ENCODE measurements at places on chromosomes 7 and 10.

GRCh38 chr10:102714621-102715455 is at the start of gene SFXN2:
TSS of gene SFXN2 (plus strand) at chr10:102714636. CDS start at chr10:102726637, 12,001 bp downstream.
- no peak for DNase-seq

GRCh38 chr10:119449760-119450461 is 92.6 kb downstream of the RGS10 start:
- no peak for DNase-seq

DNA sequence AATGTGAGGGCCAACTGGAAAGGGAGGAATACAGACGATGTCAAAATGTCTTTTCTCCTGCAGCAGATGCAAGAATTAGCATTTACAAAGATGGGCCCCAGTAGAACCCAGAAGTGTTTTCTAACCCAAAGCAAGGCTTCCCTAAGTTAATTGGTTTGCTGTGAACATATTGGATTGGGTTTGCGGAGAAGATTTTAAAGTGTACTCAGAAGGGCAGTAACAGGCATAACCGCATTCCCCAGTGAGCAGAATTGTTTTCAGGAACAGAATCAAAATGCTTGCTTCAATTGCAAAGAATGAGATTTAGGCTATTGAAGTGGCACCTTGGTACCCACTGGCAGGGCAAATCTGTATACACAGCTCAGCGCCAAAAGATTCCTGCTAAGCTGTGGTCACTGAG is 78.0 kb downstream of the NRP1 start:
- DNase-seq: no peak

GRCh38 chr7:50857804-50858489 is 75.3 kb upstream of the GRB10 start:
- no peak for DNase-seq

GRCh38 chr7:129575699-129576098 is 35.8 kb upstream of the NRF1 start:
- no peak for DNase-seq

DNA sequence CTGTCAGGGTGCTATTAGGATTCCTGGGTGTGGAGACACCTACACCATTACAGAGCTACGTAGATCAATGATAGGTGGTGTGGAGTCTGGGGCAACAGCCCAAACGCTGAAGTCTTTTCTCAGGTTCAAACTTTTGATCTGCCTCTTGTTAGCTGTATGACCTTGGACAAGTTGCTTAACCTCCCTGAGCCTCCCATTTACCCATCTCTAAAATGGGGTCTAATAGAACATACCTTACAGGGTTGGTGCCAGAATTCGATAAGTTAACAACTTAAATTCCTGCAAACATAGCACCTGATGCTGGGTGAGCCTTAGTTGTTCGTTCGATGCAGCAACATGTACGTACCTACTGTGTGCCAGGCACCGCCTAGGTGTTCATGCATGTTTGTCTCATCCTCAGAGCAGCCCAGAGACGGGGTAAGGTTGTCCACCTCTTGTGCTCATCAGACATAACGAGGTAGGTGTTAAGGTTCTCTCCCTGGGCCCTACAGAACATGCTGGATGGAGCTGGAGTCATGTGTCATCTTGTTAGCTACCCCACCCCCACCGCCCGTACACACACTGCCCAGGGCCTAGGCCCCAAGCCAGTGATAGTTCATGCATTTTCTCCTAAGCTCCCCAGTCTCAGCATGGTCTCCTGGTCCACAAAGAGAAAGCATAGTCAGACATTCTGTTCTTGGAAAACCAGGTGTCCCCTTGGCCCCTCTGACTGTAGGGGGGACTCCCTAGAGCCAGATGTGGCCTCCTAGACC is 41.0 kb upstream of the SLC29A3 start:
- no peak for DNase-seq

GRCh38 chr10:14779001-14779651 is 4.4 kb upstream of the FAM107B start:
- no peak for DNase-seq

DNA sequence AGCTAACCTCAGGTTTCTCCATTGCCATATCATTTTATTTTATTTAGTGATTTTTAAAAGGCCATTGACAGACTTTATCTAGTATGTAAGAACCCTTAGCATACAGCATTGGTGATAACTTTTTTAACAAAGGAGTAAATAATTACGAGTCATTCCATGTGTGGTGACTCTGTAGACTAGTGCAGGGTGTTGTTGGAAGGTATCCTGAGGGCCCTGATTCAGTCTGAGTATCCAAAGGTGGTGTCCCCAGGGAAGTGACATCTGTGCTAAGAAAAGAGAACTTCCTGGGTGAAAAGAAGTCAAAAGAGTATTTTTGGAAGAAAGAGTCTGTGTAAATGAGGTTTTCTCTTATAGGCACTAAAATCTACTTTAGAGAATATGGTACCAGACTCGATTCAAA is 308.4 kb downstream of the C7orf25 start:
- DNase-seq: no peak

DNA sequence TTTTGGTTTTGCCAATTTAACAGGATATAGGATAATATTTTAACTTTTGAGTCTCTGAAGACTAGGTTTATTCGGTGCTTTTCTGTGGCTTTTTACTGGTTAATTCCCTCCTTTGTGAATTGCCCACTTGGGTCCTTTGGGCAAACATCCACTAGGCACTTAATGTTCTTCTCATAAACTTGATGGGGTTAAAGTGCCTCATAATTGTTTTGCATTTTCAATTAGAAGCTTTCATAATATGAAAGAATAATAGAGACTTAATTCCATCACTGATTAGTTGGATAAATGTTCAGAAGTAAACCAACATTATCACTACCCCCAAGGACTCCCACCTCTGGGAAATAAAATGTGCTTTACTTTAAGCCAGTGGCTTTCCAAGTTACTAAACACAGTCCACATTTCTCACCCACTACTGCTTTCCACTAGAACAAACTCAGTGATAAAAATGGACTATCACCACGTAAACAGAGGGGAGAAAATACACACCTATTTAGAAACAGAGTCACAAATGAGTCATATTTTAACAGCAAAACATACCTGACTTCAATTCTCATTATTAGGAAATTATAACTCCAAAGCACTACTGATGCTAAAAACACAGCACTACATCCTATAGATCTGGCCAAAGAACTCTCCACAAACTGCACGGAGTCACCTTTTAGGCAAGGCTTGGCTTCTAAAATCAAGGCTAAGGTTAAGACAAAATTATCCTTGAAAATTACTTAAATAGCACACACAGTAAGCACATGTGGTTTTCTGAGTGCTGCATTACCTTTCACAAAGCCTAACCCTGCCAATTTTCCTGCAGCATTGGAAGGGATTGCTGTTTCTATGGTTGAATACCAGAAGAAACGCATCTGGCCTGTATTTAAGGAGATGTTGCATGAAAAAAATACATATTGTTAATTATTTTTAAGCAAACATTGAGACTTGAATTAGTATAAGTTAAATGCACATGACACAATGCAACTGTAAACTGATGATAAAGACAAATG is 41.2 kb downstream of the PARD3 start:
- DNase-seq: no peak

GRCh38 chr10:14570800-14571199 is 203.9 kb downstream of the FAM107B start:
- no peak for DNase-seq

DNA sequence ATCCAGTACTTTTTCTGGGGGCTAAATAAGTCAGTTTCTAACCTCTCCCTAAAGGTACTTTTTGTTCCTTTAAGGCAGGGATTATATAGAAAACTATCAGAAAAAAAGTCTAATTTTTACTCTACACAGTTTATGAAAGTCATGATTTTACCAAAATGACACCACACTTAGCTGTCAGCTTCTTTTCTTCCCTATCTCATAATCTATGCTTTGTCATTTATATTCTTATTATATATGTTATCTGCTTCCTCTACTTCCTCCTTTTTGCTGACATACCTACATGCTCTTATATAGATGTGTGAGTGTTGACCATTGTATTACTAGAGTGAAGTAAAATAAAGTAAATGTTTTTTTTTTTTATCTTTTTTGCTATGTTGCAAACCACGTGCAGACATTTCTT is 203.9 kb upstream of the CHRM2 start:
- no peak for DNase-seq

GRCh38 chr7:72503644-72504043 is 91.5 kb upstream of the CALN1 start:
- DNase-seq: no peak

- no peak for DNase-seq
Measured at GRCh38 chr10:125009661-125010161, 67.8 kb downstream of the ZRANB1 start.

DNA sequence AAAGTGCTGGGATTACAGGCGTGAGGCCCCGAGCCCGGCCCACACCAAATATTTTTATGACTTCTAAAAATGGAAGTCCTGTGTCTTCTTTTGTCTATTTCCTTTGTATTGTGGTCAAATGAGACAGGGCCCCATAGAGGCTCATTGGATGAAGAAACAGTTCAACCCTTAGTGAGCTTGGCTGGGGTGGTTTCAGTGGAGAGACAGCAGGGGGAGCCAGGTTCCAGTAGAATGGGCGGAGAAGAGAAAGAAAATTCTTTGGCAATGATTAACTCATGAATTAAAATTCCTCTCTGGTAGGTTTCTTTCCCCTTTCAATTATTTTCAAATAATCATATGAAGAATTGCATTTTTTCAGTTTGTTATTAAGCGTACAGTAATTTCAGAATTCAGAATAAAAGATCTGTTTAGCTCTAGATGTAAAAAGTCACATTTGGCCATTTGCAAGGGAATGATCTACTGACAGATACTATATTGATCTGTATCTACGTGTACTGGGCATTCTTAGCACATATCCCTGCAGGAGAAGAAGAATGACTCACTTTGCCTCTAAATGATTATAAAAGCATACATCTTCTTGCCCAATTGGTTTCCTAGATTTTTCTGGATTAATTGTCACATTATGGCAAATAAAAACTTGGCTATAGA is 43.2 kb downstream of the PNLIPRP3 start:
- no peak for DNase-seq

DNA sequence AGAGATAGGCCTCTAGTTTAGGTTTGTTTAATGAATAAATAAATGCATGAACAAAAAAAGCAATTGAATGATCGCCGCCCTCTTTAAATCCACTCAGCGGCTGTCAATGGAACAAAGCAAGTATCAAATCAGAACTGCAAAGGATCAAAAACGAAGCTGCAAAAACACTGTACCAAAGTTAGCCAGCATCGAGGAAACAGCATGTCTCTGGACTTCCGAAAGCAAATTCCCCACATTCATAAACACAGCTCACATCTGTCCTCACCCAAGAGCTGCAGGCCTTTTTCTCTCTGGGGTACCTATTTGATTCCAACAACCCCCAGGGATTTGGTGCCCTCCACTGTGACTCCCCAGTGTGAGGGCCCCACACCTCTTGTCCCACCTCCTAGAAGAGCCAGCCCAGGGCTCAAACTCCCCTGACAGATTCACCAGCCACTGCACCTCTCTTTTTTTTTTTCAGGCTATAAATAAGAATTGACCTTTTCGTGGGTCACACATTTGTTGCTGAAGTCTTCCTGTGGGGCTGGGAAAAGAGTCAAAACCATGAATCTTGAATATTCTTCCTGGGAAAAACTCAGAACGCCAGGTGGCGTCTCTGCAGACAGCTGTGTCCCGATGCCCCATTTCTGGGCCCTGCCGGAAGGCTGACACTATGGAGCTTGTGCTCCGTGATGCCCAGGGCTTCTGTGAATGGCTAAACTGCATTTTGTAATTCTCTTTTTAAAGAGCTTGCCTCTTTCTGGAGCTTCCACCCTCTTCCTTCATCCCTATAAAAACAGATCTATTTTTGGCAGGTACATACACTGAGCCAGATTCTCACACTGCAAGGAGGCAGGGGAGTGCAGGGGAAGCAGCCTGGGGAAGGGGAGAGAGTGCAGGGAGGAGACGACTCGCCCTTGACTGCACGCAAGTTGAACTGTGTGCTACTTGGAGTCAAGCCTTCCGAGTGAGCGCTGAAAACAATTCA is 51.7 kb downstream of the HSPA12A start:
- DNase-seq: no peak

DNA sequence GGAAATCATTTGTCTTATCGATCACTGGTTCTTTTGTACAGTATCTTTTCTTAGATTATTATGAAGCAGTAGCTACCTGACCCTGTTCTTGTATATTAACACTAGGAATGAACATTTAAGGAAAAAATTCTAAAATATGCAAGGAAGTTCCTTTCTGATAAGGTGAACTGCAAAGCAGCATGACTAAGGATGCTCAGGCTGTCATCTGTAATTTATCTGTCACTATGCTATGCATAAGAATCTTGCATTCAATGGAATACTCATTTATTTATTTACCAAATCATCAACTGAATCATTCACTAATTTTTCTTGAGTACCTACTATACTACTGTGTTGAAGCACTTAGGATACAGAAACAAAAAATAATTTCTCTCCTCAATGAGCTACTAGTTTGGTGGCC is 5.8 kb downstream of the GSDME start:
- DNase-seq: no peak

- no peak for DNase-seq
Measured at GRCh38 chr7:36076074-36076473, 77.0 kb upstream of the EEPD1 start.

GRCh38 chr10:79412516-79412915 is 32.9 kb downstream of the ZCCHC24 start:
- DNase-seq: no peak

DNA sequence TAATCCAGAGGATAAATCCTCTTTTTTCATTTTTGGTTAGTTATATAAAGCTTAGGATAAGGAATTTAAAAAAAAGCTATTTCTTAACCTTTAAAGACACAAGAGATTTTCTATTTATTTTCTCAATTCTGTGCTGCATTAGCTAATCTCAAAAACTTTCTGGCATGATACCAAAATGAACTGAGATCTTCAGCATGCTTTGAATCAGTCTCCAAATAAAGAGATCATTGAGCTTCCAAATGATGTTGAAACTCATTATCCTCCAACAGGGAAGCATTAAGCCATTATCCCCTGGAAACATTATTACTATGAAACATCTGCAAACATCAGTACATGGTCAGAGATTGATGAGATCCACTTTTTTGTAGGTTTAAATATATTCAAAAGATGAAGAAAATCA is 350.3 kb upstream of the TEX47 start:
- no peak for DNase-seq

- no peak for DNase-seq
Measured at GRCh38 chr7:105307163-105307672, 81.5 kb downstream of the SRPK2 start.

GRCh38 chr7:115153176-115153575 is 231.3 kb downstream of the MDFIC start:
- no peak for DNase-seq

GRCh38 chr10:22623633-22624253 is 90.6 kb downstream of the PIP4K2A start:
- DNase-seq: no peak

- DNase-seq: no peak
Measured at GRCh38 chr7:101835136-101835535, 17.7 kb downstream of the CUX1 start.

DNA sequence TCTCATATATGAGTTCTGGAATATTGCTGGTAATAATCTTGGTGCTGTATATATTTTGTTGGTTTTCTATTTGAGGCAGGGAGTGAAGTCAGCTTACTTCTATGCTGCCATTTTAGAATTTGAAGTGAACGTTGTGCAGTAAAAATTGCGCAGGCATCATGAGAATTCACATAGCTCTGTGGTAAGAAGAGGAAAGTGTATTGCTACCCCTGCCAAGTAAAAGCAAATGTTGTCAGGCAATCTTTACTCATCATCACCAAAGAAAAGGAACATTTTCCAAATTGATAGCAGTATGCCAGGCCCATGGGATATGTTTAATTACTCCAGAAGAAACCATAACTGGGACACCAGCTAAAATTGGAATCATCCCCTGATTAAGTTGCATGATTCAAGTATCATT is 13.4 kb downstream of the FEZF1 start:
- DNase-seq: no peak
